ACHN (cell line): ENCODE measurements at places on chromosomes 5 and 9.

GRCh38 chr5:109225716-109226625, 183.8 kb downstream of the PJA2 start:
- DNase-seq: no peak

DNA sequence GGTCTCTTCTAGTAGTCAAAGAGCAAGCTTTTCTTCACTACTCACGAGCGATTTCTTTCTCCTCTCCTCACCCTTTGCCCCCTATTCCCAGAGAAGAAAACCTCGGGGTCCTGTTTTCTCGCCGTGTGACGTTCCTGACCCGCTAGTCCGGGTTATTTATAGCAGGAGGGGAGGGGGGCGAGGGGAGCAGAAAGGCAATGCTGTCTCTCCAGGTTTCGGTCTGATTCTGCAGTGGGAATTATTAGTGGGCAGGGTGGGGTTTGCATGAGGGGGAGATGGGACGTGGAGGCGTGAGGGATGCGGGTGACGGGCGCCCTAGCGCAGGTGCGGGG, 847 bp upstream of the GABRB2 start:
- DNase-seq: no peak

DNA sequence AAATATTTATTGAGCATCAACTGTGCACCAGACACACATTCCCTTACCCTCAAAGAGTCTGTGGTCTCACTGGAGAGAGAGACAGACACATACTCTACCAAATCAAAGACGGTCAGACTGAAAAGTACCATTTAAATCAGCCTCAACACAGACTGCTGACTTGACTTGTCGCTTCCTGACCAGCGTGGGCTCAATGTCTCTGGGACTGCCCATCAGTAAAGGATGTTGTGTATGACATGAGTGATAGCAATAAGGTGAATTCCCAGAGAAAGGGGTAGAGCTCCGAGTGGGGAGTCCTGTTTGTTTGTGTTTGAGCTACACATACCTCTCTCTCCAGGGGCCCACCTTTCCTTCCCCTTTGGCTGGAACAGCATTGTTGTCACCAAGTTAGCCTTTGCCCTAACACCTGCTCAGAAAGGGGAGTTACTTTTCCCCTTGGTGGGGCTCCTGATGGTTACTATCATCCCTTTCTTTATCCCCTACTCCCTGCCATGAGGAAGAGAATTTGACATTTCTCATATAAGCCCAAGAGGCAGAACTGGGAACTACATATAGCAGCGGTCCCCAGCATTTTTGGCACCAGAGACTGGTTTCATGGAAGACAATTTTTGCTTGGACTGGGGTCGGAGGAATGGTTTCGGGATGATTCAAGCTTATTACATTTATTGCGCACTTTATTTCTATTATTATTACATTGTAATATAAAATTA, 33.9 kb downstream of the NR4A3 start:
- no peak for DNase-seq

DNA sequence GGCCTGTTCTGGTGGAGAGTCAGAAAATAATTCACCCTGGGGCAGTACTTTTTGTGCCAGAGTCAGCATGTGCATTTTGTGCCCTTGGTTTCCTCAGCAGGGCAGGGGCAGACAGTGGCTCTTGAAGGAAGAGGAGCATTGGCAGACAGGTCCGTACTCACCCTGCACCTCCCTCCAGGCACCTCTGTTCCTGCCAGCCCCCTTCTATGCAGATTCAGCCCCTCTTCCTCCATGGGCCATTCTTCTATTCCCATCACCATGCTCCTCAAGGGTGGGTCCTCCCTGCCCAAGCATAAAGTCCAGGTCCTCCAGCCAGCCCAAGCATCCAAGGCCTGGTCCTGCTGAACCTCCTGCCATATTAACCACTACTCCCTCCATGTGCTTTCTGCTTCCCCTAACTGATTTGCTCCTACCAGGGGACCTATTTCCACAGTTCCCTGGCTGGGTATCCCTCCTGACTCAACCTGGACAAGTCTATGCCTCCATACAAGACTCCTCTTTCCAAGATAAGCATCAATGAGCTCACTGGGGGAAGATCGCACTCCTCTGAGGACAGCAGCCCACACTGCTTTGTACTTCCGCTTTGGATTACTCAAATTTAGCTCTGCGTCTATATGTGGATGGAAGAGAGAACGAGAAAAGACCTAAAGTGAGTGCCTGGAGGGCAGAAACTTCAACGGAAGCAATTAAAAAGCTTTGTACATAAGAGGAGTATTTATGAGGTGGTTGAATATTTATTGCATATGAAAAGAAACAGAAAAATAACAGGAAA, 9.3 kb upstream of the ACSL6 start:
- DNase-seq: no peak

DNA sequence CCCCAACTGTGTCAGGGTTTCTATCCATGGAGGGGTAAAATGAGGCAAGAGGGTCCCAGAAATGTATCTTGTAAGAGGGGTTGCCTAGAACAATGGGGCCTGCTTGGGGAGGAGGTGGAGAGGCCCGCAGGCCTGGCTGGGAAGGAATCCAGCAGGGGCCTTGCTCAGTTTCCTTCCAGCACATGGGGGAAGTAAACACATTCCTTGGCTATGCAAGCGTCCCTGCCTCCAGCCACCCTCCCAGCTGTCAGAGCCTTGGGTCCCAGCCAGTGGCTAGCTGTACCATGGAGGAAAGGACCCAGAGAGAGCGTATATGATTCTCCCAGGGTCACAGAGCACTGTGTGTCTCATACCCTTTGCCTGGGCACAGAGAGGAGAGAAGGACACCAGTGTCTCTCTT, 71.1 kb upstream of the IL17B start:
- no peak for DNase-seq
